ENCODE measurements at places on chromosomes 13 and 19.

DNA sequence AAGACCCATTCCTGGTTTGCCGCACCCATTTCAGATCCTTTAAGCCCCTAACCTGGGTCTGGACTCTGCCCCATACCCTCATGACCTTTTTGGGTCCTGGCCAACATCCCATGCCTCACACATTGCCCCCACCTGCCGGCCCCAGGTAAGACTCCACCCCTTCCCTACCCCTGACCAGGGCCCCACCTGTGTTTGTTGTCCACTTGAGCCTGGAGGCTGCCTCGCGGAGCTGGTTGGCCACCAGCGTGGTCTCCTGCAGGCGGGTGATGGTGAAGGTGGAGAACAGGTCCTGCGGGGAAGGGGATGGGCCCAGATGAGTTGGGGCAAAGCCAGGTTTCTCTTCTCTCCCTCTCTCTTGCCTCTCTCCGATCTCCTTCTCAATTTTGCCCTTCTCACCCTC, 19.5 kb downstream of the MAN2B1 start:
- no peak for DNase-seq

DNA sequence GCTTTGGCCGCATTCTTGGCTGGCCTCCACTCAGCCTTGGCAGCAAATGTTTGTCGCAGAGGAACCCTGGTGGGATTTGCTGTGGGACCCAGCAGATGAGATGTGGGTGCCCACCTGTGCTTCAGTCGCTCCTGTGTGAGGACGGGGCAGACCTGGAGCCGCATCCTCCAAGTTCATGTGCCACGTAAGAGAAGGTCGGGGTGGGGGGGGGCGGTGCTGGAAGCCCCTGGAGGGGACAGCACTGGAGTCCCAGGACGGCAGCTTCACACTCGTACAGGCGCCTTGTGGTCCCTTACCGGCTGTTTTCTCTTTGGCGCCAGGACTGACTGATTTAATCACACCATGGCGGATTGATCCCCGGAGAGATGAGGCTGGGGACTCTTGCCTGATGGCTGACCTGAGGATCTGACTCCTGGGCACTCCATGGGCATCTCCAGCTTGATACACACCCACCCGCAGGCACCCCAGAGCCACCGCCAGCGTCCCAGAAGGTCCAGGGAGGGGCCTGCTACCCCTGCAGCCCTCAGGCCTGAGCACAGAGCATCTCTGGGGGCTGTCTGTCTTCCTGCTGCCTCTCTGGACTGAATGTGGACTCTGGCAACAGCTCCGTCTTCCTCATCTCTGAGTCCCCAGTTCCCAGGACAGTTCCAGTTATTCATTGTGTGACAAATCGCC, 10.0 kb upstream of the GRTP1 start:
- DNase-seq: no peak

DNA sequence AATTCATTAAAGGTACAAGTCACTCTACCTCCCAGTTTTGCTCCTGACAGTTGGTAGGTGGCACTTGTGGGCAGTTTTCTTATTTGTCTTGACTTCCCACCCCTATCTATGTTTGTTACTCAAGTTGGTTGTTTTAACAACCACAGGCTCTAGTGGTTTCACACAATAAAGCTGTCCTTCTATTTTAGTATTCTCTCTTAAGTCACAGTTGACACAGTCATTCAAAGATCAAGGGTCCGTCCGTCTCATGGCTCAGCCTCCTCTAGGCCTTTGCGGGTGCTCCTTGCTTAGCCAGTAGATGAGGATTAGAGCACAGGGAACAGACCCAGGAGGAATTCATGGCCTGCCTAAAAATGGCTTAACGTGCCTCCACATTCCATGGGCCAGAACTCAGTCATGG, 573.7 kb downstream of the IRS2 start:
- DNase-seq: no peak

GRCh38 chr13:101846701-101847100, 394.2 kb downstream of the ITGBL1 start:
- no peak for DNase-seq

DNA sequence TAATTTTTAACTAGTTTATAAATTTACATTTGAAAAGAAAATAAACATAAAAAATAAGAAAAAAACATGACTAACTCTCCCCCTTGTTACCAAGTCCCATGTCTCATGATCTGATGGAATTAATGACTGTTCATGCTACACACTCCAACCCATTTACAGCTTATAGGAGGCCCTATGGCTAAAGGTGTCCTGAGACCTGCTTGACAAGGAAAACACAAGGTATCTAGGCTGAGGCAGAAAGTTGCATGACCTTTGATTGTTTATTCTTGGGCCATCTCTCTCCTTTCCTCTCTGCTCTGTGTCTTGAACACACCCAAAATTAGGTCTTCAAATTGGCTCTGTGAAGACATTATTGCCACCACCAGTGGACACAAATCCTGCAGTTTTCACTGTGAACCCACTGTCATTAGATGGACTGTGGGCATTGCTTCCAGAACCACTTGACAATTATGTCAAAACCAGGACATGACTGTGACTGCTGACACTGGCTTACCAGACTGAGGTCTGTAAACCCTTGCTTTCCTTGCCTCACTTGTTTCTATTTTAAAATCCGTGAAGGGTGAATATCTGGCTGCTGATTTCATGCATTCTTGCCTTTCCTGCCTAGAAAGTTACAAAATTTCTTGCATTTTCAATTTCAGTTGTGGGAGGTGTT, 386.5 kb upstream of the SPRY2 start:
- DNase-seq: no peak

- DNase-seq: no peak
Observed at GRCh38 chr19:10871711-10872545, 575 bp downstream of the CARM1 start.
